NAMALWA (cell line): ENCODE measurements at places on chromosomes 12 and 14.

DNA sequence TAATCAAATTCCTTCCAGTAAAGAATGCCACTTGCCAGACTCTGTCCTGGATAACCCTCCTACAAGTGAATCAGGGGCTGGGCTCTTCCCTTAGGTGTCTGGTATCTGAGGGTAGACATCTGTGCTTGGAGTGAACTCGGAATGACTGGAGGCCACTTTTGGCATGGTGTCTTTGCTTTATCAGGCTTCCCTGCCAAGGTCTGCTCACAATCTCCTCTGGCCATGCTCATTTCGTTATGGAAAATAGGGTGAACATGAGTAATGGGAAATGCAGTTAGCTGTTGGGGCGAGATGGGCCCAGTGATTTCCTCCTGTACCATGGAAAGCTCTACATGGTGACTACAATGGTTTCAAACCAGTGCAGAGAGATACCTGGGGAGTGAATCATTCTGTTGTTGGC lies 212.9 kb downstream of the NRXN3 start:
- no peak for DNase-seq

DNA sequence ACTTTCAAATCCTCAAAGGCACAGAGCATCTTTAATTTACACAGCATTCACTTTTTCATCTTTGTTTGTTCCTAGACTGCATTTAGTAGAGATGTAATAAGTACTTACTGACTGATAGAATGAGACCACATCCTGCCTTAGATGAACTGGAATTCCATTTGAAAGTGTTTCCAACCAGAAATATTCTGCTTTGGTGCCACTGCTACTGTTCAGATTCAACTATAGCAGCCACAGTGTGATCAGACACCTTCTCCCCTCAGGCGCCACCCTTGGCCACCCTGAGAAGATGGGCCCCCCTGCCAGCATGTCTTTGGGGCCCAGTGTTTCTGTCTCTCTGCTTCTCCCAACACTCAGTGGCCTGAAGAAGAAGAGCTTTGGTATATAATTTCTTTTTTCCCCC lies 449.1 kb downstream of the RAD51B start:
- no peak for DNase-seq

DNA sequence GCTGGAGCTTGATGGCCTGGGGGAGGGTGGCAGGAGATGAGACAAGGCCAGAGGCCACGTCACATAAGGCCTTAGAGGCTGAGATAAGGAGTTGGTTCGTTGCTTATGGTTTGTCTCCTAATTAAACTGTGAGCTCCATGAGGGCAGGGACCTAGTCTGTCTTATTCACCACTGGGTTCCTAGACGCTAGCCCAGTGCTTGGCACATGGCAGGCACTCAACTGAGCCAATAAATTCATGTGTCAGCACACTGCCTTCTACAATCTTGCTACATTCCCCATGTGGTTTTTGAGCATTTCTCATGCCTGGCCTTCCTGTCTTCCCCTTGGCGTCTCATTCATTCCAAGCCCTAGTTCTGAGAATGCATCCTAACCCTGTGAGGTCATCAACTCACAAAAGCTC lies 92.5 kb upstream of the MED13L start:
- DNase-seq = no peak

DNA sequence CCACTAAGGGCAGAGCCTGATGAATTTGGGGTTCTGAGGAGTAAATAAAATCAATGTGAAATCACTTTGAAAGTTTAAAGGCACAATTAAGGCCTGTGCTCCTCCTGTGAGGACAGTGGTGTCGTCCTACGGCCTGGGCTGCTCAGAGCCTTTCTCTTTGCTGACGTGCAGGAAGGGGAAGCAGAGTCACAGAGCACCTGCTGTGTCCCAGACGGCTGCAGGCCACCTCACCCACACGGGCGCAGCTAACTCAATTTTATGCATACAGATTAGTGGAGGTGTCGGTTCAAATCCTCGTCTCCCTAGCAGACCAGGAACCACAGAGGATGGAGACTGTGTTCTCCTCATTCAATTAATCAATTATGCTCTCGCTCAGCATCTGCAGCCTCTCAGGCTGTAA lies 11.4 kb upstream of the DLK1 start:
- DNase-seq = peak; percentile 64

- DNase-seq = peak; percentile 53
Measured at GRCh38 chr12:68636268-68636667, 25.6 kb downstream of the RAP1B start.

DNA sequence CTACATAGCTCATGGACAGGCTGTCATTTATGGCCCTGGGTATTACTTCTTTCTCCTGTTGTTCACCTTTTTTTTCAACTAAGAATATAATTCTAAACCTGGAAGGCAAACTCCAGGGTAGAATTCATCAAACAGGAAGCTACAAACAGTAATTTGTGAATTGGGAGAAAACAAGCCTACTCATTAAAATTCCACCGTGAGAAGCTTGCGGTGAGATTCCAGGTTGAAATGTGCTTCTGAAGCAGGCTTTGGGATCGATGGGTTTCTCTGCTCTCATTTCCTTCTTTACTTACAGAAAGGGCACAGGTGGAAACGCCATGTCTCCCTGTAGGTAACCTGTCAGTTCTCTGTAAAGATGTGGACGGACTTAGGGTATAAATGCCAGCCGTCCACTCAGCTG lies 257.5 kb downstream of the TMEM132C start:
- DNase-seq = no peak

GRCh38 chr12:69056743-69057515 lies 124.0 kb upstream of the CPM start:
- DNase-seq = no peak

DNA sequence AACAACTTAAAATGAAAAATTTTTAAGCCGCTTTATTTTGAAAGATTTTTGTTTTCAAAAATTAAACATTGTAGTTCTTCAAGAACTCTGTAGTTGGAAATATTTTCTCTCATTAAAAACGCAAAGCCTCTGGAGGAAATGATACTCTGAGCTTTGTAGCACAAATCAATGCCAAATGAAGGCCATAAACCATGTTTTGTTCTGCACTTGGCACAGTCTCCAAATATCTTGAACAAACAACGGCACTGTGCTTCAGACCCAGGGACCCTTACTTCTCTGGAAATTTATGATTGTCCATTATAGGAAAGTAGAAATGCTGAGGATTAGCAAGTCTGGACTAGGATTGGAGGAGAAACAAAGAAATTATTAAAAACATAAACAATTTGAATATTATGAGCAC lies 160.8 kb upstream of the BMP4 start:
- no peak for DNase-seq

DNA sequence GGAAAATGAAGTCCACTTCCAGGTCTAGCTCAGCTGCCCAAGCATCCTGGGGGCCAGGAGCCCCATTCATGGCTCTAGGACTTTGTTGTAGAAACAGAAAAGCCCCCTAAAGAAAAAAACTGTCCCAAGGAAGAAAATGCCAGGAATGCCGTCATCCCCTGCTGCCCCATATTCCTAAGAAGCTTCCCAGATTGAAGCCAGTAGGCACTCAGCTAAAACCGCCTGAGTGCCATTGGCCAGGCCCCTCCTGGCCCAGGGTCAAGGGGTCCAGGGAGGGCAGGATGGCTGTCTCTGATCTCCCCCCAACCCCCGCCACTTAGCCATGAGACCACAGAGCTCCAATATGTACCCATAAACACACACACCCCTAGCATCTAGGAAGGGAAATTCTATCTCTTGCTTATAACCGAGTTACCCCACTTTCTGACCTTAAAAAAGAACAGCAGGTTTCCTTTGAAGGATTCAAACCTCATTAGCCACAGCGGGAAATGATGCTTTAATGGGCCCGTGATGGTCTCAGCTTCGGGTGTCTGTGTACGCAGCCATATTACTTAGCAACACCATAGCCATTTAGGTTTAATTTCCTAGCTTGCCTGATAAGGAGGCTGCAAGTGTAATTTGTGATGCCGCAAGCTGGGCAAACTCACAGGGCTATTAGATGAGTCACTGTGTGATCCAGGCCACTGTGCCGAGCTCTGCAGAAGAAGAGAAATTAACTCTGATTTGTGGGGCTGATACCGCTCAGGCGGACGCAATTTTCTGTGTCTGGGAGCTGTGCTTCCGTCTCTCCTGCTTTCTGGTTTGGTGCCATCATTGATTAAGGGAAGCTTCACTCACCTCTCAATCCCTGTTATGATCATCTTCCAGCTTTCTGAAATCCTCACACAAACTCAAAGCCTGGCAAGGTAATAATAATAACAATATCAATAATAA lies 84.2 kb downstream of the GCH1 start:
- DNase-seq = no peak

- DNase-seq = no peak
Measured at GRCh38 chr14:98775892-98776291, 496.1 kb downstream of the BCL11B start.

DNA sequence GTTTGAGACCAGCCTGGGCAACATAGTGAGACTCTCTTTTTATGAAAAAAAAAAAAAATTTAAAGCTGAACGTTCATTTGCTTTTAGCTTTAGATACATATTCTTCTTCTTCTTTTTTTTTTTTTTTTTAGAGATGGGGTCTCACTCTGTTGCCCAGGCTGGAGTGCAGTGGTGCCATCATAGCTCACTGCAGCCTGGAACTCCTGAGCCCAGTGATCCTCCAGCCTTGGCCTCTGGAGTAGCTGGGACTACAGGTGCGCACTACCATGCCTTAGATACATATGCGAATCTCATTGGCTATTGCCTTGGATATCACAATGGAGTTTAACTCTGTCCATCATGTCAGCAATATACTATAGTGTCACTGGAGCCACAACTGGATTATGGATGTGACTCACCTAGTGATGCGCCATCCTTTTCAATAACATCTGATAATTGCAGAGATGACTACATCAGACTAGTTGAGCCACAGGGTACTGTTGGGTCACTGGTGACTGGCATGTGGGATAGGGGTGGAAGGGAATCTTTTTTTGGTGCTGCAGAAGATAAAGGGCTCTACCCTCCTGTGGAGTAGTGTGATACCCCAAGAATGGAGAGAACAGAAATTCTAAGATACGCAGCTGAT lies 2.7 kb upstream of the ADIPOR2 start:
- DNase-seq = no peak

- no peak for DNase-seq
Measured at GRCh38 chr14:99075061-99075460, 196.9 kb downstream of the BCL11B start.

- no peak for DNase-seq
Measured at GRCh38 chr12:46680506-46680905, 145.3 kb downstream of the SLC38A4 start.

DNA sequence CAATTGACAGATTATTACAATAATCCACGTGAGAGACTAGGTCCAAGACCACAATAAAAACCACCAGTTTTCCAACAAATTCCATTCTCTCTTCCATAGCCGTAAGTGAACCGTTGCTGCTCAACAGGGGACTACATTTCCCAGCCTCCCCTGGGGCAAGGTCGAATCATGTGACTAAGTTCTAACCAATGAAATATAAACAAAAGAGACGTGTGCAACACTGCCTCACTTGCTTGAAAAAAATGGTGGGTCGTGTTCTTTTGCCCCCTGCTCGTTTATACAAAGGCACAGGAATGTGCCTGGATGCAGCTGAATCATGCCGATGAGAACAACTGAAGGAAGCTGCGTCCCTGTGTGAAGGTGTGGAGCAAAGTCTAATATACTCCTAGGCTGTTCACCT lies 51.1 kb downstream of the HSPB8 start:
- peak; percentile 62 for DNase-seq

DNA sequence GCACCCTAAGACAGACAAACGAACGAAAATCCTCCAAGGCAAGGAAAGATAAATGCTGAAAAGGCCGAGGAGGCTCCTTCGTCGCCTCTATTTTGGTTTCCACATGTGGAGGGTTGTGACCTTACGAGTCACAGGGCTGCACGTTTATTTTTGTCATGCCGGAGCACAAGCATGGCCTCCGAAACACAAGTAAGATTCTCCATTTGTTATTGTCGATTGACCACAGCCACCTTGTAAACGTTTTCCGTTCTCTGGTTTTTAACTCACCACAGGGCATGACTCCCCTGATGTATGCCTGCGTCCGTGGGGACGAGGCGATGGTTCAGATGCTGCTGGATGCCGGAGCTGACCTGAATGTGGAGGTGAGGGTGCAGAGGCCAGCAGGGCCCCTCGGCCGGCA lies 73.1 kb upstream of the PWP1 start:
- no peak for DNase-seq

GRCh38 chr14:42187846-42188245 lies 581.2 kb downstream of the LRFN5 start:
- DNase-seq = no peak

- no peak for DNase-seq
Measured at GRCh38 chr14:92465353-92466055, 48.1 kb upstream of the RIN3 start.

DNA sequence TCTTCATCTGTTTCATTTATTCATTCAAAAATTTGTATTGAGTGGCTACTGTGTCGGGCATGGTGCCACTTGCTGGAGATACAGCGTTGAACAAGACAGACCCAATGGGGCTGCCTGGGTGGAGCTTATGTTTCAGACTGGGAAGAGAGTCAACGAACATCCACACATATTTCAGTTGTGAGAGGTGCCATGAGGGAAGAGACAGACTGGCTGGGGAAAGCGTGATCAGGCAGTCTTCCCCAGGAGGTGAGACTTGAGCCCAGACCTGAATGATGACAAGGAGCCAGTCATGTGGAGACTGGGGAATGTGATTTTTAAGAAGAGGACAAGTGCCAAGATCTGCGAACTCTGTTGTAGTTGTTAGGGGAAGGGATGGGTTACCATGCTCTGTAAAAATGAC lies 12.2 kb downstream of the BICD1 start:
- DNase-seq = no peak

GRCh38 chr14:72594099-72594901 lies 299.6 kb downstream of the DPF3 start:
- no peak for DNase-seq

- DNase-seq = no peak
Measured at GRCh38 chr14:24060984-24061913, 9.4 kb downstream of the CARMIL3 start.

DNA sequence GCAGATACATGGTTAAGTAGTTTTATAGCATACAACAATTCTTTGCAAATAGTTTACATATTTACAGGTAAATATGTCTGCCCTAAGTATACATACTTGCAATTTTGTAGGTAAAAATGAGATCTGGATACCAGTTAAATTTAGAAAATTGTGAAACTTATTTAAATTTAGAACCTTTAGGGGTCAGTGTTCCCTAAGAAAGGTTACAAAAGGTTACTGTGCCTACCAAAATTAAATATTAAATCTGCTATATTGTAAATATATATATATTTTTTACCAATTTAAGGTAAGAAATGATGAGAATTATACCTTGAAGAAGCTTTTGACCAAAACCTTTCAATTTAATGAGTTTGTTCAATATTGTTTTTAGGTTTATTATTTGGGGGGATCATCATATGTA lies 54.0 kb downstream of the MIPOL1 start:
- DNase-seq = no peak

GRCh38 chr12:89448951-89449371 lies 75.6 kb downstream of the GALNT4 start:
- no peak for DNase-seq

DNA sequence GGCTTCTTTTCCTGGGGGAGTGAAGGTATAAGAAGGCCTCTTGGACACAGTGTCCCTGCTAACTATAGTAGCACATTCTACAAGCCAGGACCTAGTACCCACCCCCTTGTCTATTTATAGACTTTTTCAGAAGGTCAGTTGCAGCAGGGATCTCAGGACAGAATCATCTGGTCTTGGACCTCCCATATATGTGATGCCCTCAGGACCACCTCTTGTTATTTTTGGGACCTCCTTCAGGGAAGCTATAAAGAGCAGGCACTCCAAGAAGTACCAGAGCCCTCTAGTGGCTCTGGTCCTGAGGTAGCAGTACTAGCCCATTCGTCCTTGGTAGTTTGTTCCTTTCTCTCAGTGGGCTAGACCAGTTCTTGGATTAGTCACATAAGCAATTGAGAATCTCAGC lies 4.3 kb downstream of the COQ10A start:
- DNase-seq = peak; percentile 65

- no peak for DNase-seq
Measured at GRCh38 chr12:65868133-65868705, 43.9 kb downstream of the HMGA2 start.

GRCh38 chr12:96064271-96064670 lies 28.9 kb upstream of the LTA4H start:
- DNase-seq = no peak
